T-helper 1 cell (primary cell): ENCODE measurements at places on chromosomes 6 and 20.

DNA sequence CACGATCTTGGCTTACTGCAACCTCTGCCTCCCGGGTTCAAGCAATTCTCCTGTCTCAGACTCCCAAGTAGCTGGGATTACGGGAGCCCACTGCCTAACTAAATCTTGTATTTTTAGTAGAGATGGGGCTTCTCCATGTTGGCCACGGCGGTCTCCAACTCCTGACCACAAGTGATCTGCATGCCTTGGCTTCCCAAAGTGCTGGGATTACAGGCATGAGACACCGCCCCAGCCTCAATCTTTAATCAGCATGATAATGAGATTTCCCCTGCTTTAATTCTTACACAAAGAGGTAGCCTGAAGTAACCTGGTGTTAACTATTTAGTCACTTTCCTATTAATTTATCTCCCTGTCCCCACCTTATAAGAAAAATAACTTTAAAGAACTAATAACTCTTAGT lies 31.3 kb upstream of the TRDN start:
- no peak for DNase-seq

- DNase-seq = no peak
Observed at GRCh38 chr6:10850728-10851127, 12.4 kb upstream of the MAK start.

GRCh38 chr6:161844804-161845203 lies 570.9 kb upstream of the AGPAT4 start:
- DNase-seq = no peak

DNA sequence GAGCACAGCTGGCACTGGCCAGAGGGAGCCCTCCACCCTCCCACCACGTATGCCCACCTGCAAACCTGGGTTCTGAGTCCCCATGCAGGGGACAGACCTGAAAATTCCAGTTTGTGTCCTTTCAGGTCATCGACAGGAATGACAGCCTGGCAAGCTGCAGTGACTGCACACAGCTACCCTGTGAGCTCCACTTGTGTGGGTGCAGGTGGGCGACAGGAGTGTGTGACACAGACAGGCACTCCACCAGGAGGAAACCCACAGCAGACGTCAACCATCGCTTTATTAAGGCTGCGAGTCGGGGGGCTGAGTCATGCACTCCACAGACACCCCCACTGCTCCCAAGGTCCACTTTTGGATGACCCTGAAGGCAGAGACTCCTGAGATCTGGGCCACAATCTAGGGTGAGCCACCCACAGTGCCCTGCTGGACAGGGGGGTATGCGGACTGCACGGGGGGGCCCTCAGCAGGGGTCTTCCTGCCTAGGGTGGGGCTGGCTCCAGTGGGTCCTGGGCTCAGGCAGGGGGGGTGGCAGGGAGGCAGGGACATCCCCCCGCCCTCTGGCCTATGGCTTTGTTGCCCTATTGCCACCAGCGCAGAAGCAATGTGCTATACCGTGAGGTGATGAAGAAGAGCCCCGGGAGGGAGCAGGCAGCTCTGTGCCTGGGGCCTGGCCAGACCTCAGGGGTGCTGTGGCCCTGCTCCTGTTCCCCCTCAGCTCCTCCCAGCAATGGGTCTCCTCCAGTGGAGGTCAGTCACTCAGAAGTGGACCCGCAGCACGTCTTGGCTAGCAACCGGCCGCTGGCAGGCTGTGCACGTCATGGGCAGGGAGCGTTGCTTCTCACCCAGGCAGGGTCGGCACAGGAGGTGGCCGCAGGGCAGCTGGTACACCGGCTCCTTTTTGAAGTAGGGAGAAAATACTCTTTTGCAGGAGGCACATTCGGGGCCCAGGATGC lies 25.1 kb upstream of the AVP start:
- no peak for DNase-seq

DNA sequence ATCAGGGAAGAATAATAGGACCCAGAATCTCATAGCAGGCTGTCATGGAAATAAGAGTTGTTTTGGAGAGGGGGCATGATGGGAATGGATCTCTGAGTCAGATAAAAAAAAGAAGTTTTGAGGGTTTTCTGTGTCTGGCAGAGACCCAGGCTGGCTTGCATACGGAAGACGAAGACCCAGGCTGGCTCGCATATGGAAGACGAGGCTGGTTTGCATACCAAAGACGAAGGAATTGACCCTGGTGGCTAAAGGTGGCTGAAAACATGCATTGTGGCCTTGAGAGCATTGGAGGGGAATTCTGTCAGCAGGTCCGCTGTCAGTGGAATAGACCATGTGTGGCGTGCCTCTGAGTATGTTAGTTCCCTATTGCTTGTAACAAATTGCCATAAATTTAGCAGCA lies 335.1 kb downstream of the BTBD3 start:
- no peak for DNase-seq

- DNase-seq = peak; percentile 35
Observed at GRCh38 chr20:44733341-44734069, 12.2 kb upstream of the KCNK15 start.

GRCh38 chr20:36130390-36130789 lies 24.1 kb upstream of the EPB41L1 start:
- DNase-seq = no peak
